ENCODE measurements at places on chromosomes 12 and 14.

DNA sequence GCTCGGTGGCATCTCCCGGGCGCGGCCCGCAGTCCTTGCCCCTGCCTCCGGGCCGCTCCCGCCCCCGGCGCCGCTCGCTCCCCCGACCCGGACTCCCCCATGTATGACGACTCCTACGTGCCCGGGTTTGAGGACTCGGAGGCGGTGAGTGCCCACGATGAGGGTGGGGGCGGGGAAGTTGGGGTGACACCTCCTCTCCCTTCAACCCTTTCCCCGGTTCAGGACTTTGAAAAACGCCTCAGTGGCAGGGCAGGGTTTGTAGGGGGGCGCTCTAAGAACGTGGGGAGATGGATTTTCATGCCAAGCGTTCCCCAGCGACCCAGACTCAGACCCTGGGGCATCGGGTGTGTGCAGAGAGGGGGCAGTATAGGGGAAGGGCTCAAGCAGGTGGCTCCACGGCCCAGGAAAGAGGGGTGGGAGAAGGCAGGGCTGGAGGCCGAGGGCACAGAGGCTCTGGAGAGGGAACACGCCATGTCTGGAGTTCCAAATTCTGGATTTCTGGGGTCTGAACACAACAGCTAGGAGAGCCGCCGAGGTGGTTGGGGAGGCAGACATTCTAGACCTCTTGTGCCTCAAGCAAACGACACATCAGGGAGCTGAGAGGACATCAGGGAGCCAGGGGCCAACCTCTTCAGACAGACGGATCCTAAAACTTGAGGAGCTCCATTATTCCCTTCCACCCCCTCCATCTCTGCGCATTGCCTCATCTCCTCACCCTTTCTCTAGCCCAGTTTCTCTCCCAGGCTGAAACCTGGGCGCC is 715 bp downstream of the CACNB3 start:
- no peak for DNase-seq

DNA sequence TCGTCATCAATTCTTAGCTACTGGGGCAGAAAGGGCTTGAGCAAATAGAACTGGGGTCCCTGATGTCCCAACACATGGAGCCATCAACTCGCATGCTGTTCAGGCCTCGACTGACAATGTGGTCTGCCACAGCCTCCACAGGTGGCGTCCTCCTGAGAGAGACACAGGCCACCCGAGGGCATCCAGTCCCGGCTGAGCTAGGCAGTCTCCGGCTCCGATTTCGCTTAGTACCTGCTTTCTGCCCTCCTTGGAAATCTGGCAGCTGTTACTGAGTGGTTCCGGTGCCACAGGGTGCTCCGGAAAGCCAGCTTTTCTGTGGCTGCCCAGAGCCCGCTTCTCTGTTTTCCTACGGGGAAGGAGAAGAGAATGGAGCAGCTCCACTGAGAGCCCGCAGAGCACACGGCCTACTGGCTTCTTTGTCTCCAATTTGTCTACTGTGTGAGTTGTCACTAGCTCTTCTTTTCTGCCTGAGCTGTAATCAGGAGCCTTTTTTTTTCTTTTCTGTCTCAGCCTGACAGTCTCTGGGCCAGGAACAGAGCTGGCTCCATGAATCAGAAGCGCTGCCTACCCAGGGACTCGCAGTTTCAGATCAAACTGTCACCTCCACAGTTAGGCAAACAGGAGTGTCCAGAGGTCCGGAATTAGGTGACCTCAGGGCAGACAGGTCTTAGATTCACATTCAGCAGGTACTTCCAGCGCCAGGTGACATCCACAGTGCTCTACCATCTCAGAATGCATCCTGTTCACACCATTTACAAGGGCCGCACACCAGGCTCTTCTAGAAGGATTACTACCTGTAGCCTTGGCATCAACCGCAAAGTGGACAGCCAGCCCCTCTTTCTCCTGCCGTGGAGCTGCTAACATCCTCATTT is 73.3 kb downstream of the MOK start:
- DNase-seq: no peak

- DNase-seq: no peak
These were observed 5.2 kb upstream of the AP1G2 start for GRCh38 chr14:23572836-23573235.

- DNase-seq: no peak
These were observed 36.3 kb downstream of the HMGA2 start for GRCh38 chr12:65860600-65860999.

DNA sequence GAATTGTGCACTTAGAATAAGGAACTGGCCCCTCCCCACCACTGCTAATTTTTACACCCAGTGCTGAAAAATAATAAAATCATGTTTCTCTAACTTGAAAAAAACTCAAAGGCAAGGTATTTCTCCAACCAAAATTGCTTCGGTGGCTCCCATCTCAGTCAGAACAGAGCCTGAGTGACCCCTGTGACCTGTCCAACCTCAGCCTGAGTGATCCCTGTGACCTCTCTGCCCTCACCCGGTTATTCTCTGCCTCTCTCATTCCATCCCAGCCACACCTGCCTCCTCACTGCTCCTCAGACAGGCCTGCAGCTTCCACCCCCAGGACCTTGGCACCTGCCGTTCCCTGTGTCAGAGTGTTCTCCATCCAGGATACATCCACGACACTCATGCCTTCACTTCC is 5.1 kb downstream of the SLC6A12 start:
- DNase-seq: no peak

DNA sequence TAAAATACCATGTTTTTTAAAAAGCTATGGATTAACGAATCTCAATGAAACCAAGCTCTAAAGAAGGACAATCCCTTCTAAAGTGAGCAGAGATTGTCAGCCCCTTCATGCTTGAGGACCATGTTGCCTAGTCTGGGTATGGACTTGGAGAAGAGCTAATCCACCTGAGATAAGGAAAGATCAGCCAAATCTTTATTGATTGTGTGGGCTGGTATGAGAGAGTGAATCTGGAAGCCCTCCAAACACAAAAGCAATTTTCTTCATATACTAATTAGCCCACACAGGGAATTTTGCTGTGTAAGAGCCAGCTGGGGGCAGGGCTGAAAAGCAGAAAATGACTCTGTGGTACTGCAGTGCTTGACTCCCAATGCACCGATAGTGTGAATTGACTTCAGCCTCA is 47.4 kb upstream of the DICER1 start:
- no peak for DNase-seq

- DNase-seq: no peak
These were observed 24.1 kb downstream of the FLVCR2 start for GRCh38 chr14:75602503-75602902.

DNA sequence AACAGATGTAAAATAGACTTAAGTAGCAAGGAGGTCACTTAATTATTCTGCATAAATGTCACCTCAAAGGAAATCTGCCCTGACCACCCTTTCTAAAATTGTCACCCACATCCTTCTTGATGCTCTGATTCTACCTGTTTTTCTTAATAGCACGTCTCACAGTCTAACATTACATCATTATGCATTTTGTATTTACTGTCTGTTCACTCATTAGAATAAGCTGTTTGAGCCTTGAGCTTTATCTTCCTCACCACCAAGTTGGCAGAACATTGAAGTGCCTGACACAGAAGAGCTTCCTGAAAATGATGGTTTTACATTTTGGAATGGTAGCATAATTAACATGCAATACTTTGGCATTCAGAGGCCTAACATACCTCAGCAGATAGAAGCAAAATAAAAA is 8.8 kb upstream of the TMEM117 start:
- no peak for DNase-seq

GRCh38 chr12:112759786-112760185 is 31.8 kb upstream of the RPH3A start:
- DNase-seq: no peak

- no peak for DNase-seq
These were observed 26.2 kb upstream of the TBX3 start for GRCh38 chr12:114710151-114710550.

DNA sequence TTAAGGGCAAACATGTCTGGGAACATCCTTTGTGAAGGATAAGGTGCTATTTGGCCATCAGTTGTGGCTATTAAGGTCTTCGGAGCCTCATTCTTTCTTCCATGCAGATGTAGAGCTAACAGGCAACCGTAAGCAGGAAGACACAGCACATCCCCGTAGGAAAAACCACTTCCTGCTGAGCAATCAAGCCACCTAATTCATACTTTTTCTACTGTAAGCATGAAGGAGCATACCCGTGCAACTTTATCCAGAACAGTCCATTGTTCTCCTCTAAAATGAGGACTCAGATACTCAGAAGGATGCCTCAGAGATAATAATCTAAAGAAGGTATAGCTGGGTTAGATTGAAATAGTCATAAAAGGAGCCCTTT is 232.0 kb downstream of the PPM1H start:
- no peak for DNase-seq

- DNase-seq: no peak
These were observed 30.0 kb downstream of the HVCN1 start for GRCh38 chr12:110658878-110659277.

GRCh38 chr12:332581-333205 is 56.4 kb downstream of the KDM5A start:
- DNase-seq: no peak

DNA sequence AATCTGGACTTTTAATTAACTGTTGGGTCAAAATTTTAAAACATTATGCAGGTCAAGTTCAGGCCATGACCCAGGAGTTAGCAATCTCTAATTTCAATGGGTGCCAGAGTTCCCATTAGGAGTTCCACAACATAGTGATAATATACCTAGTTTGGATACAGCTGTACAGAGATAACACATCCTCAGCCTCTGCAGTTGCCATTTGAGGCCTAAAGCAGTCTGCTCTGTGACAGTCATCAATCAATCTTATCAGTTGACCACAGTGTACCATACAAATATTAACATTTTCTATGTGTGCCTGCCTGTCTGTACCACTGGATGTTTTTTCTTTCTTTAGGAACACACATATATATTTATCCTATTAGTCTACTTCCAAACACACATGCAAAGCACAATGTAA is 54.0 kb upstream of the BBS10 start:
- DNase-seq: no peak

DNA sequence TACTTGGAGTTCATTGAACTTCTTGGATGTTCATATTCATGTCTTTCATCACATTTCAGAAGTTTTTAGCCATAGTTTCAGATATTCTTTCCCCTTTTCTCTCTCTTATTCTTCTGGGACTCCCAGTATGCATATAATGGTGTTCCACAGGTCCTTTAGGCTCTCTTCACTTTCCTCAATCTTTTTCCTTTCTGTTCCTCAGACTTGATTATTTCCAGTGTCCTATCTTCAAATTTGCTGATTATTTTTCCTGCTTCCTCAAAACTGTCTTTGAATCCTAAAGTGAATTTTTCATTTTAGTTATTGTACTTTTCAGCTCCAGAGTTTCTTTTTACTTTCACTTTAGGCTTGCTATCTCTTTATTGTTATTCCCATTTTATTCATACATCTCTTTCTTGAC is 8.8 kb upstream of the ZFP36L1 start:
- no peak for DNase-seq
